Non-pigmented ciliary epithelial cell (primary cell): ENCODE measurements at places on chromosomes 5 and 9.

- DNase-seq, result no peak
These were observed 122.1 kb downstream of the SAXO1 start for GRCh38 chr9:18910916-18911315.

GRCh38 chr5:145350513-145350912, 484.6 kb downstream of the PRELID2 start:
- DNase-seq, result peak; percentile 86

- DNase-seq, result no peak
These were observed 1.6 kb downstream of the FABP6 start for GRCh38 chr5:160230686-160231527.

- DNase-seq, result no peak
These were observed 22.6 kb upstream of the HSPA9 start for GRCh38 chr5:138597661-138598400.

DNA sequence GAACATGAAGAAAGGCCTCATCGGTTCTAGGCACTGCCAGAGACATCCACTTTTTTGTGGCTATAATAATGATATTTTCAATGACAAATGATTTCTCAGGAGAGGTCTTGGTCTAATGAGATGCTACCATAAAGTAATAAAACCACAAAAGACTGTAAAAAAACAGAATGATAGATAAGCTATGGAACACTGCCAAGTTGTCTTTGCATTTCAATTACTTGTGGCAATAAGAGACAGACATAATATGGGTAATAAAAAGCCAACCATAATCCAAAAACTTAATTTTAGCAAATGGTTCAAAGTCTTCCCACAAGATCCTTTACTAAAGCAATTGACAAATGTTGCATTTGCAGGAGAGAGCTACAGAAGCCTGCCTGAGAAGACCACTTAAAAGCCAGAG, 292.5 kb downstream of the ATPSCKMT start:
- DNase-seq, result no peak
